ENCODE measurements at places on chromosomes 12 and 14. TPM values are rescaled to one million over a fixed set of nuclear protein-coding genes. Genes with fewer than 3 reads are reported as not detected.

Gene MANSC4
- not detected for total RNA-seq

Gene DAO
- total RNA-seq, result 65.3 TPM

Gene TEX52
- total RNA-seq, result not detected

Gene ADAM21
- not detected for total RNA-seq

Gene TESPA1
- 0.45 TPM for total RNA-seq

Gene RGS6
- not detected for total RNA-seq

- peak; percentile 66 for DNase-seq
These were observed 20.4 kb upstream of the ATP5MC2 start for GRCh38 chr12:53696285-53696654.

GRCh38 chr12:50927356-50927755 lies 25.0 kb upstream of the HIGD1C start:
- no peak for DNase-seq

- no peak for DNase-seq
These were observed 92.8 kb downstream of the DNAH10 start for GRCh38 chr12:123854918-123855317.

GRCh38 chr14:58298477-58299400 lies at the start of gene ARID4A:
ARID4A (plus strand) TSS chr14:58298555; CDS start chr14:58299855, 1,300 bp downstream.
- peak; percentile 95 for DNase-seq

DNA sequence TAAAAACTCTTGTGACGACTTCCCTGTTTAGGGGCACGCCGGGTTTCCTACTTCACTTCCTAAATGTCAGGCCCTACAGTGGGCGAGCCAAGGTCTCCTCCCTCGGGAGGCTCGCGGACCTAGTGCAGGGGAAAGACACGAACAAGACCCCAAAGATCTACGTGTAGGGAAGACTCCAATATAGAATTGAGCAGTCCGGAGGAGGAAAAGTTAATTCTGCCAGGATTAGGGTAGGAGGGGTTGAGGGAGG lies 564 bp downstream of the ATXN3 start:
- DNase-seq, result peak; percentile 55

DNA sequence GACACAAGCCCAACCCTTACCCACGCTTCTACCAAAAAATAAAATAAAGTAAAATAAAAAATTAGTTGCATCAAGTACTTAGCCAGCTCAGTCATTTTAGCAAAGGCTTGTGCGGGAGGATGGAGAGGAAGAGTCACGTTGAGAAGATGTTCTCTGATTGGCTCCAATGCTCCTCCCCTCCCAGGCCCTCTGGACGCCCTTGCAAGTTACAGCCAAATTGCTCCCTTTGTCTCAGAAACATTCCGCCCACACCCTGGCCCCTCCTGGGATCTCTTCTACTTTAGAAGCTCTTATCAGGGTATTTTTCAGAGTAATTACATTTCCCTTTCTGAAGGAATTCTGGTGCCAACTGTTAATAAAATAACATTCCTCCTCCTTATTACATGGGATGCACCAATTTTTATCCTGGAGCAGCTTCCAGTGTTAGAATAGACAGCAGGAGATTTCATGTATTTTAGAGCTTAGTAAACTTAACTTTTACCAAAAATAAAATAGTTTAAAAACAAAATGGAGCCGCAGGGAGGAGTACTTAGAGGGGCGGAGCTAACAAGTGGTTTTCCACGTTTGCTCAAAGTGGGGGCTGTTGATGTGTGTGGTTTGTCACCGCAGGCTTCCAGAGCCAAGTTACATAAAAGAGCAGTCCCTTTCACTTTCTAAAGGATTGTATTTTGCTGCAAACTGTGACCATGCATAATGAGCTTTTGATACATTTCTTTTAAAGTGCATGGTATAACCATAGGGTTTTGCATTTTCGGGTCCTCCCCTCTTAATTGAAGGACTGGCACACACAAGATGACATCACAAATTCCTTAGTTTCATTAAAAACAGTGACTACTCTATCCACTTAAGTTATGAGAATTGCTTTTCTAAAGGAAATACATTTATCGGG lies 71.7 kb upstream of the RAP1B start:
- DNase-seq, result peak; percentile 62

DNA sequence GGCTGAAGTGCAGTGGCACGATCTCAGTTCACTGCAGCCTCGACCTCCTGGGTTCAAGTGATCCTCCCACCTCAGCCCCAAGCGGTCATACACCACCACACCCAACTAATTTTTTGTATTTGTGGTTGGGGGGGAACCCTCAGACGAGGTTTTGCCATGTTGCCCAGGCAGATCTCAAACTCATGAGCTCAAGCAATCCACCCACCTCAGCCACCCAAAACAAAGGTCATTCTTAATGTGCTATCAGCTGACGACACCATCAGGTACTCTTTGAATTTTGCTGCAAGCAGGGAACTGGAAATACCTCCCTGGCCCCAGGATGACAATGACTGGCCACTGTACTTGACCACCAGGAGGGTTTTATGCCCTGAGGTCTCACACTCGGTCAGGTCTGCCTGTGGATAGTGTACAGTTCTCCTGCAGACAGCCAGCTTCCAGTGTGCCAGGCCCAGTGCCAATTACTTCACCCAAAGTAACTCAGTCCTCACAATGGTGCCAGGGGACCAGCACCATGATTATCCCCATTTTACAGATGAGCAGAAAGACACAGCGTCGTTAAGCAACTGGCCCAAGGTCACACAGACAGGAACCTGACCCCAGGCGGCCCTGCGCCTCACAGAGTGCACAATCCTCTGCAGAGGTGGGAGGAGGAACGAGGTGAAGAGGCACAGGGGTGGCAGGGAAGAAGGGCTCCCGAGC lies 42.9 kb downstream of the ITPK1 start:
- no peak for DNase-seq

GRCh38 chr12:119153477-119154434 lies 25.0 kb upstream of the HSPB8 start:
- DNase-seq, result no peak

DNA sequence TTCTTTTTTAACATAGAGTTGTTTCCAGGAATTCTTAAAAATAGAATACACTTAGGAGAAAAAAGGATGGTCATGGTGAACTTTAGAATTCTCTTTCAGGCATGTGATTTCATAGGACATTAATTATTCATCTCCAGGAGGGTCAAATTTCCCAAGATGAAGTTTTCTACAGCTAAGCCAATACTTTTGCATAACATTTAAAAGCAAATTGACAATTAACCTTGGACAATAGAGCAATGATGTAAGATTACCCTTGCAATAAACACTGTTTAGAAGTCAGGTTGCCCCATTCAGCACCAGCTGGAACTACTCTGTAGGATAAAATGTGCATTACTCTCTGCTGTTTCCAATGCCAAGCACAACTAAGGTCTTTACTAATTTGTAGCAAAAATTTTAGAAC lies 49.5 kb downstream of the SIX1 start:
- no peak for DNase-seq

DNA sequence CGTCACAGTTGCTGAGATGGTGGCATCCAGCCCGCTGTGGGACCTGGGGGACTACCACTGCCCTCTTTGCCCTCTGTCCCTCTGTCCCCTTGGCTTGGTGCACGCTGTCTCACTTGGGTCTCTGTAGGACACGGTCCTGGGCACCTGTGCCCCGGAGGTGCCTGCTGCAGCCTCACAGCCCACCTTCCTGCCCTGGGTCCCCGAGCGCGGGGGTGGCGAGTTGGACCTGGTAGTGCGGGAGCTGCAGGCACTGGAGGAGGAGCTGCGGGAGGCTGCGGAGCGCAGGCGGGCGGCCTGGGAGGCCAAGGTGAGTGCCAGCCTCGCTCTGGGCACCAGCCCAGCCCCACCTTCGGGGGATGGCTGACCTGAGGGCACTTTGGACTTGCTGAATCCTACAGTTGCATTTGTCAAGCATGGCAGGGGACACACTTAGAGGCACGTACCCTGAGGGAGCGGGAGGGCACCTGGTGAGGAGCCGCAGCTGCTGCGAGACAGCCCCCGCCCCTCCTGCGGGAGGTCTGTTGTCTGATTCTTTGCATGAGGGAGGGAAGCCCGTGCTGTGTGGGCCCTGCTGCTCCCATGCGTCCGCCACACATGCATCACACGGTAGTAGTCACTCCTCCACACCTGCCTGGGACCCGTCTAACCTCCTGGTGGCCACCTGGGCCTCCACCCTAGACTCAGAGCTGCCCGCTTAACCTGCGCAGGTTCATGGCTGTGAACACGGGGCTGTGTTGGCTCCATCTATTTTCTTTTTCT lies 6.8 kb downstream of the TEDC1 start:
- DNase-seq, result peak; percentile 91

DNA sequence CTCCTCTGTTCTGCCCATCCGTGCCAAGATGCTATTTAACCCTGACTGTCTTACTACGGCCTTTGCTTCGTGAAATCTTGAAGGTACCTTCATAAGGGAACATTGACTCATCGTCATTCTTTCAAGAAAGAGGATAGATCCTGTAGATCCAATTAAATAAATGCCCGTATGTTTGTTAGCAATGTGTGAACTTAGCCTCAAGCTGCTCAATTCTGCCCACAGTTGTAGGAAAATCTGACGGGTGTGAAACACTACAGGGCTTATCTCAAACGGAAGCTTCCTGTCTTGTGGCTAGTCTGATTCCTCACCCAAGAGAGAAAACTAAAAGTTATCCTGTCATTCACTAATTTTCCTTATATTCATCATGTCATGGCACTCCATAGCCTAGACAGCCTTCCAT lies 168.0 kb upstream of the TBX3 start:
- no peak for DNase-seq

GRCh38 chr14:77947372-77947771 lies 147.5 kb downstream of the ADCK1 start:
- DNase-seq, result no peak

GRCh38 chr14:70847406-70848090 lies 38.2 kb upstream of the MAP3K9 start:
- DNase-seq, result no peak

GRCh38 chr14:78788467-78789360 lies 618.5 kb downstream of the NRXN3 start:
- no peak for DNase-seq
